ENCODE measurements at places on chromosomes 4 and X.

DNA sequence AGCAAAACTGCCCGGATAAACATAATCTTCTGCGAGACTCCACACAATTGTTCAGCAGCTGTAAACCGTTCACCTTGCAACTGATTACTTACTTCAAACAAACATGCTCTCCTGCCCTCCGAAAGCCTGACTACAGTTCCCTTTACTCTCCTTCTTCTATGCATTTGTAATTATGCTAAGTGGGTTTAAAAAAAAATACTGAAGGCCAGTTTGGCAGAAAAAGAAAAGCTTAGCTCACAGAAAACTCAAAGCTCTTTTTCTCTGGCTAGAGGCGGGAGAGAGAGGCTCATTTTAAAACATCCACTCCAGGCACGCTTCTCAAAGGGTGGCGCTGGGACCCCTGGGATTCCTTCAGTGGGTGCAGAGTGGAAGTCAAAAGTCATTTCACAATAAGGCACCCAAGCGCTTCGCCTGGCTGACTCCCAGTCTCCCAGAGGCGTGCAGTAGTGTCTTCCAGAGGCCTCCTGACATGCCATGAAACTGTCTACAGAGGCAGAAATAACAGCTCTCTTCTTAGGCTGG is 1.9 kb downstream of the DHRSX start:
- DNase-seq: no peak

DNA sequence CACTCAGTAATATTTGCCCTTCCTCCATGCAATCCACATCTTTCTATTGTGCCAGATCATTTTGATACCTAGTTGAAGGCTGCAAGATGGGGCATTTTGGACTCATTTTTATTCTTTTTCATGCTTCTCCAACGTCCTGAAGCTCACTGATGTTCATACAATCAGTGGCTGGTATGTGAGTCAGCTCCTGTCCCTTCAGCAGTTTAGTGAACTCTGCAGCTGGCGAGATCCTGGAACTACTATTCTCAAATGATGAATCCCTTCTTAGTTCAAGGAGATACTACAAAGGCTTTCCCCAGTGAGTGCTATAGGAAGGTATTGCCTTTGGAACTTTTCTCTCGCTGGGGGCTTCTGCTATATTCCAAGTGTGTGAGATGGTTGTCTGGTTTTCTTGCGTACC is 9.6 kb upstream of the CCDC149 start:
- DNase-seq: no peak

GRCh38 chr4:60682901-60683300 is 517.2 kb upstream of the ADGRL3 start:
- DNase-seq: no peak

- no peak for DNase-seq
Observed at GRCh38 chr4:68347845-68348244, 2.0 kb downstream of the YTHDC1 start.

DNA sequence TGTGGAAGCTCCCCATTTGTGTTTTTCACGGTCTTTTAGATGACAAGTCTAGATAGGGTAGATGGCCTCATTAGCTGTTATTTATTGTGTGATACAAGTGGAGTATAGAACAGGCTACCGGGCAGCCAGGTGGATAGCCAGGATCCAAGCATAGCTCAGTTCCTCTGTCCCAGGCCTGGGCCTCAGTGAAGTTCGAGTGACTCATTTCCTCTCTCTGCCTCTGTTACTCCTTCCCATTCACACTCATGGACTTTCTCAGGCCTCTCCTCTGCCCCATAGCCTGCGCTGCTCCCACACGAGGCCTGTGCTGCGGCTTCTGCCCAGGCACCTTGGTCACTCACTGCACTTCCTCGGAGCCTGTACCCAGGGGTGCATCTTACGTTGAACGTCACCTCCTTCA is 54.5 kb downstream of the TENM3 start:
- no peak for DNase-seq

DNA sequence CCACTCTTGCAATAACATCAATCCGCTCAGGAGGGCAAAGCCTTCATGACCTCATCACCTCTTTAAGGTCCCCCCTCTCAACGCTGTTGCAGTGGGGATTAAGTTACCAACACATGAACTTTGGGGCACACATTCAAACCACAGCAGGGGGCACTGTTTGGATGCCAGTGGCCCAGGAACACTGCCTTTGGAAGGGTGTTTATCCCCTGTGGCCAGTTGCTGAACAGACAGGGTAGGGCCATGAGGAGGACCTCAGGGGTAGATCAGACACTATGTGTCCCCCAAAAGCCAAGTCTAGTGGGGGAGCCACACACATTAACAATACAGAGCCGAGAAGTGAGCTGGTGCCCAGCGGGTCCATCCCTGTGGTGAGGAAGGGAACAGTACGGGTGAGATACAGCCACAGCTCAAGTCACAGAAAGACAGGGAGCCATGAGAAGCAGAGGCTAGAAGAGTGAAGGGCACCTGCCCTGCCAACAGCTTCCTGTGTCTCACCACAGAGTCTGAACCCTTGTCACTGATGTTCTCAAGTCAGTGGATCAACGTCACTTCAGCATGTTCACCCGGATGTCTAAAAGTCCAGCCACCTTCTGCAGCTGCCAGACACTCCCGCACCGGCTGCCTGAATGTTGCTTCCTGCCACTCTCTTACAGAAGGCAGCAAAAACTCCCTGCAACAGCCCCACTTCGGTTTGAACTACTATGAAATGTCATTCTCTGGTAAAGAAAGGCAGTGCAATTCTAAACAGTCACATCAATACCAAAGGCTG is 19.9 kb upstream of the MXD4 start:
- DNase-seq: no peak

- no peak for DNase-seq
Observed at GRCh38 chr4:87560802-87561201, 31.6 kb upstream of the SPARCL1 start.

GRCh38 chr4:23038626-23039491 is 346.1 kb downstream of the GBA3 start:
- DNase-seq: no peak

- DNase-seq: no peak
Observed at GRCh38 chr4:98645527-98645926, 12.9 kb downstream of the TSPAN5 start.

- no peak for DNase-seq
Observed at GRCh38 chr4:80613470-80613869, 277.9 kb downstream of the CFAP299 start.

- DNase-seq: no peak
Observed at GRCh38 chr4:182604953-182605352, 312.2 kb downstream of the DCTD start.

Data from vagina (tissue), 2 donors.